ENCODE measurements at places on chromosomes 12 and 14.

- DNase-seq: no peak
Measured at GRCh38 chr14:97796511-97796910, 999.3 kb downstream of the VRK1 start.

GRCh38 chr12:130026608-130027176 lies 122.9 kb upstream of the TMEM132D start:
- DNase-seq: no peak

DNA sequence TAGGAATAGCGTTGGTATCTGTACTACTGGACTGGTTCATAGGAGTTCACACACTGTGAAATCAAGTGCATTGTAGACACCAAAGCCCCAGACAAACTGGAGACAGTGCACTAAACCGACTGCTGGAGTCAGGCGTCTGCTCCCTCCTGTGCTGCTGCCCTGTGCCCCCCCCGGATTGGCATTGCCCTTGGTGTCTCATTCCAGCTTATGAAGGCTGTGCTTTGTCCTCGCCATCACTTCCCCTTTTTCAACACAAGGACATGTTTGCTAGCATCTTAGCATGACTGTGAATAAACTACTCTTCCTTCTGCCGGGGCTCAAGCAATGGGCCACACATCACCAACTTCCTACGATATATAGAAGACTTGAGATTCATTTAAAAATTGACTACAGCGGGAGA lies 84.0 kb downstream of the TMCC3 start:
- no peak for DNase-seq

DNA sequence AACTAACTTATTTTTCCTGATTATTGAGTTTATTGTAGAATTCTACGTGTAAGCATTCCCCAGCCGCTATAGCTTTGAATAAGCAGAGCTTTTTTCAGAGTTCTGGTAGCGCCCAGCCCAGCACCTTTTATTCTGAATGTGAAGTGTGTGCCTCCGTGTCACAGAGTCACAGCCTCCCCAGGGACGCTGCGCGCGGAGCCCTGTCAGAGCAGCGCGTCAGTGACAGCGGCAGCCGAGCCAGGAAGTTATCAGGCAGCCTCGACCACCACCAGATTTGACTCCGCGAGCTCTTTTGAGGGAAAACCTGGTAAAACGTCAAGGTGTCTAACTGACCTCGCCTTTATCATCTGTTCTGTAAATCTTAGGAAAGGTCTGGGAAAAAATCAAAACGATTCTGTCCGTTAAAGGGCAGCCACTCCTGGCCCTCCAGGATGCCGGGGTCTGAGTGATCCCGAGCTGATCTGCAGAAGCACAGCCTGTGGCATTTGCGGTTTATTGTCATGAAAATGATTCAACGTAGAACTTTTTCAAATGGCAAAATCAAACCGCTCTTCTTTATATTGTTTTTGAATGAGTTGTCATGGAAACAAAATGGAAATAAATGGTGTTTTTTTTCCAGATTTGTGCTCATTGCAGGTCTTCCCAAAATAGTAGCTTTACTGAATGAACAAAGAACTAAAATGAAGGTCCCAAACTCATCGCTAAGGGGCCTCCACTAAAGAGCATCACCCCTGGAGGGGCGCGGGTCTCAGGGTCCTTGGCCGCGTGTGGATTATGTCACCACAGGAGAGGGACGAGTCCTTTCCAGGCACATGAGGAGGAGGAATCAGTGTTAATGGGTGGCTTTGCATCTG lies 43.1 kb upstream of the MMP17 start:
- no peak for DNase-seq

DNA sequence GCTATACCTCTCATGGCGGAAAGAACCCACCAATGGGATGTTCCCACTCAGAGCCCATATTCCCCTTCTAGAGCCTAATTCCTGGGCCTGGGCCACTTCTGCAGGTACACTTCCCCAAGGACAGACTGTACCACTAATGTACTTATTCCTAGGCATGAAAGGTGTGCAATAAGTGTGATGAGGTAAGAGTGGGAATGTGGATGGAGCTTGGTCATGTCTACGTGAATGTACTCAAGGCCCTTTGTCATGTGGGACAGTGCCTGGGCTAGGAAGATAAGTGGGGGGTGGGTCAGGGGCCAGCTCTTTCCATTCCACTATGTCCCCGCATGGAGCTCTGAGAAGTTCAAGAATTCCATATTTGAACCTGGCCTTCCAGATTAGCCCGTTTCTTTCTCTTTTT lies 63.4 kb upstream of the FUT8 start:
- DNase-seq: no peak

DNA sequence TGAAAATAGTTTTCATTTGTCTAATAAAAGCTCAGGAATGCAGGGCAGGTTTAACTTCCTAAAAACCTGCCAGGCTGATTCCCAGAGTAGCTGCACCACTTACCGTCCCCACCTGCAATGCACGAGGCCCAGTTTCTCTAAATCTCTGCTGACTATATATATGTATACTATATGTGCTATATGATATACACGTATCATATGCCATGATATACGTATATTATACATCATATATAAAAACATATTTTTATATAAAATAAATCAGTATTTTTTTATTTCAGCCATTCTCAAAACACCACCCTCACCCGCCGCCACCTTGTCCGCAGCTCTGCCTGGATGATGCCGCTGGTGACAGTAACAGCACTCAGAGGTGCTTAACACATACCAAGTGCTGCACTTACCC lies 2.3 kb downstream of the ANKLE2 start:
- no peak for DNase-seq

DNA sequence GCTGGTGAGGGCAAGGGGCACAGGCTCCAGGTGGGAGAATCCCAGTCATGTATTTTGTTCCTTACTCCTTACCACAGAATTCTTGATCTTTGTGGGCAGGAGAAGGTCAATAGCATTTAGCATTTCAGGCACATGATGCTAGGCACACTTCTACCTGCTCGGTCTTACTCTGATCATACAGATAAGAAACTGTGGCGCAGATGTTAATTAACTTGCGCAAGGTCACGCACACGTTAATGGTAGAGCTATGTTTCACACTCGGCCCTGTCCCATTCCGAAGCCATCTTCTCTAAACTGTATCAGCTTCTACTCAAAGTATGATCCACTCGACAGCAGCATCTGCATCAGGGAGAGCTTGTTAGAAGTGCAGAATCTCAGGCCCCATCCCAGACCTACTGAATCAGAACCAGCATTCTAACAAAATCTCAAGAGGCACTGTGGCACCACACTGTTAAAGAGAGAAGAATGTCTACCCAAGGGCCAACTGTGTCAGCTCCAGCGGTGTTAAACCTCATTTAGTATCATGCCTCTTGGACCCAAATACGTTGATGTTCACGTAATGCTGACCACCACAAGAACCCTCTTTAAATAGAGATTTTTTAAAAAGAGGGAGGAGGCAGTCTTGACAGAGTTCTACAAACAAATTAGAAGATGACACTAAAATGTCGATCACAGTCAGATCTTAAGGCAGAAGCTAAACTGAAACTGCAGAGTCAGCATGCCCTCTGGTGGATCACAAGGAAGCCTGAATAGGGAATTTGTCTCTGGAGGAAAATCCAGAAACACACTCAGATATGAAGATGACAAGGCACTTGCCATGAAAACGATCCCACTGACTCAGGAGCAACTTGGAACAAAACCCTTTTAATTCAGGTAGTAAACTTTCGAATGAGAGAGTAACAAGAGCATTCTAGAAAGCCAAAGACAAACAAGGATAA lies 7.3 kb downstream of the STXBP6 start:
- DNase-seq: no peak

DNA sequence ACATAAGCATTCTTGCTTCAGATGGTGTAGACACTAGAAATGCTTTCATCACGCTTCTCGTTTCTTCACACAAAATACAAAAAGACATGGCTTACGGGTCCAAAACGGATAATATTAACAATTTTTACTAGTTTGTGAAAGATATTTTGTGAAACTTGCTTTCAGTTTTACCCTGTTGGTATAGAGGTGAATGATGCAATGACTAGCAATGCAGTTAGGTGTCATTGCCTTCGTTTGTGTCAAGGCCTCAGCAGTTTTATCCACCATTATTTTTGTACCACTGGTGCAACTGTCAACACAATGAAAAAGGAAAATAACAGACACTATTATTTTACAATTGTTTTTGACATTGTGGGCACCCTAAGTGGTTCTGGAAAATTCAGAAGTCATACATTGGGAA lies 323.0 kb downstream of the FLRT2 start:
- DNase-seq: no peak

DNA sequence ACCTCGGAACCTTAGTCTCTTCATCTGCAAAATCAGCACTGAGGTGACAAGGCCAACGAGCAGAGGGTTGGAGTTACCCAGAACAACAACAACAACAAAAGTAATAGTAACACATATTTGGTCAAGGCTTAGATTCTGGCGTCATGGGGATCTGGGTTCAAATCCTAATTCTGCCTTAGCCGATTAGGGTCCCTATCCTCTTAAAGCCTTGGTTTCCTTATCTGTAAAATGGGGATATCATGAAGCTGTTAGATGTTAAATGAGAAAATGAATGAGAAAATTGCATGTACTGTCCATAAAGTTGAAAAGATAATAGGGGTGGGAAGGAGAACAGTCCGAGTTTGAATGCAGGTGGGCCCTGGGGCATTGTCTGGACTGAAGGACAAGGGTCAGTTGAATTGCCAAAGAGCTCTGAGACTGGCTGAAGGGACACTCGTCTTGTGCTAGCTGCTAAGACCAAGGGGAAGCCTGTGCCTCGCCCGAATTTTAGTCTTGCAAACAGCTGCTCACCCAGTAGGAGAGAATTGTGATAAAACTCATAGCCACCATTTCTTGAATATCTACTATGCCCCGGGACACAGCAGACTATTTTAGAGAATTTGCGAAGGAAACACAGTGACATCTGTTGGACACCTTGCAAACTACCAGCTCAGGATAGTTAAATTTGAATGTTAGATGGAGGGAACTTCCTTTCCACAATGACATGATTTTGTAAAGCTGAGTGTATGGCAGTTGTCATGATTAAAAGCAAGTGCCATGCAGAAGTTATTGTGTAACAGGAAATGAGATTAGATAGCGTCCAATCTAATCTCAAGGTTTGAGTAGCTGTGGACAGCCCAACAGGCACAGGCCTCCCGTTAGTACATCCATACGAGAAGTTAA lies 6.8 kb upstream of the HNF1A start:
- no peak for DNase-seq

- no peak for DNase-seq
Measured at GRCh38 chr14:70906793-70907175, 475 bp upstream of the PCNX1 start.

DNA sequence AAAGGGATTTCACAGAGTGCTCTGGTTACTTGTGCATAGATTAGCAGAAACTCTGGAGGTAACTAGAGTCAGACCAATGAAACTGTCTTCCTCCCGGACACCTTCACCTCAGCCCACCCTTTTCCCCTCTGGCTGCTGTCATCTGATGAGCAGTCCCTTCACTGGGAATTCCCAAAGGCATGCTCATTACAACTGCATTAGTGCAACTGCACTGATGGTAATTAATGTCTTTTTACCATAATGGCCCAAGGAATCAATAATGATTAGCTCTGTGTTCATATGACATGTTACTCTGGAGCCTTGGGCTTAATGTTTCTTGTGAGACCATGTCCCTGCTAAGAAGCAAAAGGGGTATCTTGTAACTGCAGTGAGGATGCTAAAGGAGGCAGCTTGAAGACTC lies 304.5 kb downstream of the GRIN2B start:
- DNase-seq: no peak

DNA sequence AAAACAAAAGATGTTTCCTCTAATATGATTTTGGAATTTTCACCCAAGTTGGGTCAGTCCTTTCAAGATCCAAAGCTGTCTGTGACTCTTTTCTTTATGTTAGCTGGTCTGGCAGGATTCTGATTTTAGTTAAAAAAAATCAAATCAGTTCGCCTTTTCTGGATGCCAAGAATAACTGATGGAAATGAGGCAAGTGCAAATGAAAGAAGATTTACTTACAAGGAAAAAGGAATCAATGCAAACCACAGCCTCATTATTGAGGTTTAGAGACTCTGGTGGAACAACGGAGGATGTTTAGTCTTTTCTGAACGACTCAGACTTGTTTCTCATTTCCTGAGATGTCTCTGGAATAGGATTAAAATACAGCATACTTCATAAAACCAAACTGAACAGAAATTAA lies 117.0 kb upstream of the DYRK2 start:
- DNase-seq: no peak

DNA sequence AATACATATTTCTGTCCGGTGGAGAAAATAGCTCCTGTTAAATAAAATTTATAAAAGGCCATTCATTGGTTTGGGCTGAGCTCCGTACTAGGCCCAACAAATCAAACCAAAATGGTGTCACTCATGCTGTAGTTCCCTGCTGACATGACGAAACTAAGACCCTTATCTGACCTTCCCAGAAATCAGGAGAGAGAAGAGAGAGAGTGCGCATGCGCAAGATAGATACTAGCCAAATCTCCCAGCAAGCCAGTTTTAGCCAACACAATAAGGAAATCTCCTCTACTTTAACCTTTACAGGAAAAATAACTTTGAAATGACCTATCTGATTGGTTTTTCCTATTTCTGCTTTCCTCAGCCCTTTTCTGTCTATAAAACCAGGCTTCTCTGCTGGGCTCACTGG lies 152.7 kb upstream of the RMST start:
- DNase-seq: no peak

Data from cortex of kidney (tissue), 1 donor.